EL (cell line): ENCODE measurements at places on chromosomes 16 and 17.

DNA sequence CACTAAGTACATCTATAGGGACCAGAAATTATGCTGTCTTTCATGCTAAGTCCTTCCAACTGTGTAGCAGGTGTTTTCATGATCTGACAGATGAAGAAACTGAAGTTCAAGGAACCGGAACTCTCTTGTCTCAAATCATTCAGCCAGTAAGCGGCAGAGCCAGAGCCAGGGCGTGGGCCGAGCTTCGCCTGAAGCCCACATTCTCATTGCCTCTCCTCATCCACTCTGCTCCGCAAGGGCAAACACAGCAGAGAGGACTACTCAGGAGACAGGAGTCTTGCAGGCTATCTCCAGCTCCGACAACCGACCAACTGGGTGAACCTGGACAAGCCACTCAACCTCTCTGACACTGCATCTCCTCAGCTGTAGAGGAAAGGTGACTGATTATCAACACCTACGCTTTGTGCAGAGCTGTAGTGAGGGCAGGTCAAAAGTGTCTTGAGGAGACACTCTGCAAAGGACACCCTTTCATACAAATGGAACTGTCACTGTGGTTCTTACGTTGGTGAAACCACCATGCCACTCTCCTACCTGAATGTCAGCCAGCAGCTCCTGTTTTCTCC is 72.9 kb downstream of the CYTH1 start:
- DNase-seq: no peak

DNA sequence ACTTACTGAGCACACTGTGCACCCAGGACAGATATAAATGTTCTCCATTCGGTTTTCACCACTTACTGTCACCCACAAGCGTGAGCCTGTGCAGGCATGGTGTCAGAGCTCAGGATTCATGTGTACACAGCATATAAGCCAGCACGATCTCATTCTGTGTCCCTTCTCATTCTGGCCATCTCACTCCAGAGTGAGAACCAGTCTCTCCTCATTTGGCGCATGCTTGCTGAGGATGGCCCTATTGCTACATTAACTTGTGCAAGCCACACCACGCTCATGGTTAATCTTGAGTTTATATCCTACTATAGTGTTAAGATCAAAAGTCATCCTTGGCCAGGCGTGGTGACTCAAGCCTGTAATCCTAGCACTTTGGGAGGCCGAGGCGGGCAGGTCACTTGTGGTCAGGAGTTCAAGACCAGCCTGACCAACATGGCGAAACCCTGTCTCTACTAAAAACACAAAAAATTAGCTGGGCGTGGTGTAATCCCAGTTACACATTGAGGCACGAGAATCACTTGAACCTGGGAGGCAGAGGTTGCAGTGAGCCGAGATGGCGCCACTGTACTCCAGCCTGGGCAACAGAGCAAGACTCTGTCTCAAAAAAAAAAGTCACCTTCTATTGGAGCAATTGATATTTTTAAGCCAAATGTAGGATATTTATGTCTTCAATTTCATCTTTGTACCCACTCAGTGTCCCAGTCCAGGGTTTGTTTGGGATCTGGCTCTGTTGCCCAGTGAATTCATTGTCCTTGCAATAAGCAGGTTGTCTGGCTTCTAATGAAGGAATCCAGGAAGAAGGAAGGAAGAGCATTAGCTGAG is 20.9 kb downstream of the SOCS1 start:
- peak; percentile 17 for DNase-seq

GRCh38 chr16:63289834-63290460 is 1253.7 kb upstream of the CDH8 start:
- no peak for DNase-seq

DNA sequence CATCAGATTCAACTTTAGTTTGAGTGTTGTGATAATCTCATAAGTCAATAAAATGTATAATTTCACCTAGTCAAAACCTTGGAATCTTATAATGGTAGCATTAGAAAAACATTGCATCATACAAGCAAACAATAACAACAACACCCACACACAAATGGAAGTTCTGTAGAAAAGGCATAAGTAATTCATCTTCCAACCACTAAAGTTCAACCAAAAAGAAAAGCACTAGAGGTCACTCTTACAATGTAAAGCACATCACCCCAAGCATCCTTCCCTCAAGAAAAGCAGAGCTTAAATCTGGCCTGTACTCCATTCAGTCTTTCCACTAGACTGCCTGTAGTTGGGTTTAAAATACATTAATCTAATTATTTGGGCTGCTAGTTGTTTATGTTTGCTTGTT is 1.8 kb downstream of the CNTNAP4 start:
- no peak for DNase-seq

GRCh38 chr16:48864055-48864454 is 254.1 kb upstream of the N4BP1 start:
- DNase-seq: no peak
